ENCODE measurements at places on chromosomes 12 and 14.

GRCh38 chr12:126747530-126748149, 1519.3 kb upstream of the TMEM132C start:
- peak; percentile 49 for DNase-seq

GRCh38 chr12:14650789-14651188, 45.6 kb downstream of the GUCY2C start:
- no peak for DNase-seq

- DNase-seq, result no peak
Measured at GRCh38 chr12:21751517-21751916, 23.0 kb downstream of the KCNJ8 start.

DNA sequence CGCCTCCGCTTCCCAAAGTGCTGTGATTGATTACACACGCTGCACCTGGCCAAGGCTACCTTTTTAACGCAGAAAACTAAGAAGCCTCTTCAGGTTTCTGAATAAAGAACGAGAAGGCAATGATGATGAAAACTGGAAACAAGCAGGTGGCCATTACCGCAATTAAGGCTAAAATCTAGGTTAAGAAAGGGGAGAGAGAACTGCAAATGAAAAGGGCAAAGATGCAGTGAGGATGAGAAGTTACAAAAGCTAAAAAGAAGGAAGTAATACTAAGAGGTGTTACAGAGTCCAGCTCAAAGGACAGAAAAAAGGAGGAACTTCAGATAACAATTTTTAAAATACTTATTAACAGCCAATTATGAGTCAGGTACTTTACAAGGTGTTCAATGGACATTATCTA, 79.7 kb downstream of the DUSP16 start:
- peak; percentile 9 for DNase-seq

- DNase-seq, result no peak
Measured at GRCh38 chr14:93319958-93320357, 12.9 kb downstream of the BTBD7 start.

DNA sequence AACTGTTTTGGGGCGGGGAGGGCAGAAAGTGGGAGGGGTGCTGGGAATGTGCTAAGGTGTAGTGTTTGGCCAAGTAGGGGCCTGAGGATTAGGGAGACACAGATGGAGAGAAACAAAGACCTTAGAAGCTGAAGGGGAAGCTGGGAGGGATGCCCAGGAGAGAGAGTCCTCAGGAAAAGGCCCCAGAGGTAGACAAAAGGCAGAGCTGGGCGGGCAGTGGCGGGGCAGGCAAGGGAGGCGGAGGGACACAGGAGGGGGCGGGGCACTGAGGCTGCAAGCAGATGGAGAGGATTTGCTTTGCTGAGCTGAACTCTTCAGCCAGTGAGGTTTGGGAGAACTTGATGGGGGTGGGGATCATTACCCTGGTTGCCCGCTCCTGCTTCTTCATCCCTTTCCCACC, 2.8 kb downstream of the PTMS start:
- DNase-seq, result no peak

DNA sequence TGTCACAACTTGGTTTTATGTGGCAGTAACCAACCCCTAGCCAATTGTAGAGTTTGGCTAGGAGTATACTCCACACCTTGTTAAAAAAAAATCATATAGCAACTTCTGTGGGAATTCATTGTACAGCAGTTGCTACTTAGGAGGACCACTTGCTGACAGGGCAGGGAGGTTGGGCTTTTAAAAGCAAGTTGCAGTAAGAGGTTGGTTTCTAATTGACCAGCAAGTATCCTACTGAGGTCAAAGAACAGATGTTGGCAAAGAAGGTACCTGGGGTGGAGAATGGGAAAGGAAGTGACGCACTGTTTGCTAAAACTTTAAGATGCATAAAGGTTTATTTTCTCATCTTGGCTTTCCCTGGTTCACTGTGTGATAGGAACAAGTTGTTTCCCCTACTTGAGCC, 104.6 kb downstream of the TBX3 start:
- DNase-seq, result no peak

DNA sequence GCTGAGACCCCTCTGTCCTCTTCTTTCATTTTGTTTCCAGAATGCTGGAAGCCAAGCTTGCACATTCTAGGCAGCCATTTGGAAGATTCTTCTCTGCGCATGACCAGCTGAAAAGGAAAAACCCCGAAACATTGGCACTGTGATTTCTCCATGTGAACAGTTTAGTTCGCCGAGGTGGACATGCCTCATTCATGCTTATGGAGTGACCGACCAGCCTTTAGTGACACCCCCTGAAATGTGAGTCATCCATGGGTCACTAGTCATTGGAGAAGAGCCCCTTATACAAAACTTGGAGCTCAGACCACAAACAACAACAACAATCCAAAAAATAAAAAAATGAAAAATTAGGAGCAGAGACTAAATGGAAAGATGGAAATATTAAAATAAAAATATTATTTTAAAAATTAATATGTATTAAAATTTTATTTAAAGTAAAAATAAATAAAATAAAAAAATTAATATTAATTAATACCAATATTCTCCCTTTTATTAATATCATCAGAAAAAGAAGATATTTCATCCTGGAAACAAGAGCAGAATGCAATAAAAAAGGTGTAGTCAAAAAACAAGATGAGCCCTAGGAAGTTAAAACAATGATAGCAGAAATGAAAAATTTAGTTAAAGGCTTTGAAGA, 9.5 kb upstream of the KRT7 start:
- DNase-seq, result no peak

DNA sequence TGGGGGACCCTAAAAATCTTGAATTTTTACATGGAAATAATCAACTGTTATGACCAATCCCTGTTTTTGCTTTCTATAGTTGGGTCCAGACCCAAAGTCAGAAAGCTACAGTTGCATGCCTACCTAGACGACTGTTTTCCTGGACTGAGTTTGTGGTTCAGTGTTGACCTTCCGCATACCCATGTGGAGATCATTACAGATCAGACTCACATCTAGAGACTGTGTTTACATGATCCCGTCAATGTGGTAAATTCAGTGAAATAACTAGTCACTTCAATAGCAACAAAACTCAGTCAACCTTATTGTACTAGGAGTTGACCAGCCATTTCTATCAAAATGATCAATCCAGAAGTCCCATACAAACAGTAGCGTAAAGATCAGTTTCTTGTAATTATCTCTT, 257.6 kb downstream of the EGLN3 start:
- no peak for DNase-seq

DNA sequence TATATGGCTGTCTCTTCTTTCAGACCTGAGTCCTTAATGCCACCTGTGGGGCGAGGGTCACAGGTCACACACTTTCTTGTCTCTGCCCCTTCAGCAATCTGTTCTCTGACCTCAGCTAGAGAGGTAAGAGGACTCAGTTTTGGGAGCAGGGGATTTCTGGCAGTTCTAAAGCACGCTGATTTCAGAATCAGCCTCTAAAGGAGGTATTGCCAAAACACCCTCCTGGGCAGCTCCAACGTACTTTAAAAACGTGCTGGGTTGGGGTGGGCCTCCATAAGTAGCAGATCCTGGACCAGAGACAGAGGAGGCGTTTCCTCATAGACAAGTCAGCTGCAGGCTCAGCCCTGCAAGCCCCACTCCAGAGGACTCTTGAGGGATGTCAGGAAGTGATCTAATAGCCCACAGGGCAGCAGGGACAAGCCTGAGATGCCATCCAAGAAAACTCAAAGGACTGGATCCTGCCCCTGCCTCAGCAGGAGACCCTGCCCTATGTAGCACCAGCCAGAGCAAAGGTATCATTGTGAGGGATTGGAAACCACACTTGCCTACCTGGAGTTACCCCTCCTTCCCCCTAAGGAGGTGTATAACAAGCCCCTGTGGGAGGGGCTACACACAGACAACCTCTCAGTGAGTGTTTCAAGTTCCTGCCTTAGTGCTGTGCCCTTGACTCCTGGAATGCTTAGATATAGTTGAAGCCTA, 8.5 kb downstream of the CTDSP2 start:
- no peak for DNase-seq

GRCh38 chr14:21098076-21098891, at the start of gene ZNF219:
TSS of gene ZNF219 (minus strand) at chr14:21098655. CDS start at chr14:21093591, 5,064 bp downstream.
- no peak for DNase-seq
